Osteocyte (in vitro differentiated cells): ENCODE measurements at places on chromosomes 7 and 10.

GRCh38 chr7:150379441-150380379 lies 580 bp downstream of the ZNF775 start:
- no peaks in the 10 kb centered on the region for H3K27me3 ChIP-seq
- no peaks in the 10 kb centered on the region for H3K36me3 ChIP-seq
- H3K4me1 ChIP-seq: peaks cover 47% of the 10 kb centered on the region
- DNase-seq: no peak
- peak overlapping the region; percentile 74 for H3K27ac ChIP-seq

DNA sequence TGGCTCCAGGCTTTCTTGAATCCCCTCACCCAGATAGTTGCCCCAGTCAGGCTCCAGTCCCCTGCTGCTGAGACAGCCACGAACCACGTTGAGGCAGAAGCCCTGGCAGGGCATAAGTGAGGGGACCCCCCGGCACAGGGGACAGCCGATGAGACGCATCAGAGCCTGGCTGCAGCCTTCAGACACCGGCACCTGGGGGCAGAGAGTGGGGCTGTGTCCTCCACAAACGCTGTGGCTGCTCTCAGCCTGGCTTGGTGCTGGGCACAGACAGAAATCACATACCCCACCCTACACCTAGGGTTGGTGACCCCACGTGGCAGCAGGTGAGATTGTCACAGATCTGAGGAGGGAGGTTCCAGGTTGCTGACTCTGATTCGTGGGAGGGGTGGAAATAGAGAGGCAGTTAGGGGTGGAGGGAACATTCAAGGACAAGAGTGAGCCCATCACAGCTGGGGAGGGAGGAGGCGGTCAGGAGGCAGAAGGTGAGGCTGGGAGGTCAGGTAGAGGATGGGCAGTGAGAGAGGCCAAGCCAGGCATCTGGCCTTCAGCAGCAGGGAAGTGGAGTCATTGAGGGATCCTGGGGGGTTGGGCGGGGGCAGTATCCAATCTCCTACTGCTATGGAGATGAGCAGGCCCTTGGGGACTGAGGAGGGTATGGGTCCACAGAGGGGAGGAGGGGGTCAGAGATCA lies 3.2 kb downstream of the GPC2 start:
- peak overlapping the region; percentile 42 for H3K27ac ChIP-seq
- no peak for DNase-seq
- peaks cover 6% of the 10 kb centered on the region for H3K27me3 ChIP-seq
- no peak overlapping the region for H3K4me3 ChIP-seq
- peaks cover 19% of the 10 kb centered on the region for H3K4me1 ChIP-seq

DNA sequence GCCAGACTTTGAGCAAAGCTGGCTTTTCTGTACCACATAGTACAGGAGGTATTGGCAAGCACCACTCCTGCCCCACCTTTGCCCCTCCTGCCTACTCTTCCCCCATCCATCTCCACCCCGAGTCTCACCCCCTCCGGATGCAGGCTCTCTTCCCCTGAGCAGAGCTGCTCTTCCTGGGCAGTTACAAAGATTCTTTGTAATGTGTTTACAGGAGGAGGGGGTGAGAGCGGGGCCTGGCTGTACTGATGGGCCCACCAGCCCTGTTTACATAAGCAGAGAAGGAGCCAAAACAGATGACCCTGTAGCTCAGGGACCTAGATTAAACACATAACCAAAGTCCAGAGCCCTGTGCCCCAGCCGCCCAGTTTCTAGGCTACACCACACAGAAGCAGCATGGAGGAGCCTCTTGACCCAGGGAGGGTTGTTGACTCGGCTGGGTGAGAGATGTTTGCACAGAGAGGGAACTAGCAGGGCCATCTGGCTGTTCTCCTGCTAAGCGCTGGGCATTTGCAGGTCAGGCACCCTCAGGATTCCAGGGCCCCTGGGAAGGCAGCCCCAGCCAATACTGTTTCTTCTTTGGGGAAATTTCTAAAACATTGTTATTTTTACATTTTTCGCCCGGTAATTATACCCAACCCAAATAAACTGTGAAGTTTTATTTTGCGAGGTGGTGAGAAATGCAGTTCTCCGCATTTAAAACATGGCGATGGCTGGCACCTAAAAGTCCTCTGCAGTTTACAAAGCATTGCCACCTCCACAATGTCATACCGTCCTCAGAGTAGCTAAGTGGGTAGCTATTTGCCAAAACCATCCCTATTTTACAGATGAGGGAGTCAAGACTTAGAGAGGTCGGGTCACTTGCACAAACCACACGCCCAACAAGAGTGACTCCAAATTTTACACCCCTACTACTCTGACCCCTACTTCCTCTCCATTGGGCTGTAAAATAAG lies 11.4 kb upstream of the ZKSCAN1 start:
- peaks cover 15% of the 10 kb centered on the region for H3K27me3 ChIP-seq
- H3K36me3 ChIP-seq: no peaks in the 10 kb centered on the region
- H3K4me3 ChIP-seq: no peak overlapping the region
- no peak for DNase-seq
- peaks cover 8% of the 10 kb centered on the region for H3K4me1 ChIP-seq

DNA sequence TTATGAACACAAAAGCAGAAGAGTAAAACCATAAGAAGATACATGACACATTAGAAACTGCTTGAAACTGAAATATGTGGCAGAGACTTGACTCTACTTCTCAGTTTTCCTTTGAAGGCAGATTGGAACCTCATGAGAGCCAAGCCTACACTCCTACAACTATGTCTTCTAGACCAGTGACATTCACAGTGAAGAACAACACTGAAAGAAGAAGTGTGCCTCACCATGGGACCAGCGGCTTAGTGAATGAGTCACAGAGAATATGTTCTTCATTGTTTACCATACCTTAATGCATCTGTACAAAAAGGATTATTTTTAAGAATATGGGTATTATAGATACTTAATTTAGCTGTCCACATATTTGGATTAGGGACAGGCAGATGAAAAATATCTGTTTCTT lies 248.3 kb downstream of the CDC14C start:
- no peaks in the 10 kb centered on the region for H3K4me1 ChIP-seq
- no peak overlapping the region for H3K27ac ChIP-seq
- DNase-seq: no peak
- no peaks in the 10 kb centered on the region for H3K27me3 ChIP-seq
- no peaks in the 10 kb centered on the region for H3K36me3 ChIP-seq

DNA sequence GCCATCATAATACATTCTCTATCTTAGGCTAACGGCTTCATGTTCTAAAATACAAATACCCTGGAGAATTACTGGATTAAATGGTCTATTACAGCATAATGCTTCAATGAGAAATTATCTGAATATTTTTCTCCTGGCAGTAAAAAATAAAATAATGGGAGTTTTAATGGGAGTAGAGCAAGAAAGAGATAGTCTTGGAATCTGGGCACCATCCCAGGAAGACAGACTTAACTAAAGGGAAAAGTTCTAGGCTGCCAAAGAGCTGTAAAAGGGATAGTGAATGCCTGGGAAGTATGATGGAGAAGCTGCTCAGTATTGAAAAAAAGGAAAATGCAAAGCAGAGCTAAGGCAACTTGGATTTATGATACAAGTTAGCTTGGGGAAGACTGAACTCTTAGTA lies 12.1 kb upstream of the SYPL1 start:
- no peak overlapping the region for H3K4me3 ChIP-seq
- H3K27ac ChIP-seq: no peak overlapping the region
- no peaks in the 10 kb centered on the region for H3K36me3 ChIP-seq
- DNase-seq: no peak
- no peaks in the 10 kb centered on the region for H3K27me3 ChIP-seq

GRCh38 chr10:17406036-17406834 lies 48.2 kb downstream of the ST8SIA6 start:
- H3K4me3 ChIP-seq: no peak overlapping the region
- H3K4me1 ChIP-seq: no peaks in the 10 kb centered on the region
- H3K27me3 ChIP-seq: peaks cover 34% of the 10 kb centered on the region
- H3K36me3 ChIP-seq: no peaks in the 10 kb centered on the region

DNA sequence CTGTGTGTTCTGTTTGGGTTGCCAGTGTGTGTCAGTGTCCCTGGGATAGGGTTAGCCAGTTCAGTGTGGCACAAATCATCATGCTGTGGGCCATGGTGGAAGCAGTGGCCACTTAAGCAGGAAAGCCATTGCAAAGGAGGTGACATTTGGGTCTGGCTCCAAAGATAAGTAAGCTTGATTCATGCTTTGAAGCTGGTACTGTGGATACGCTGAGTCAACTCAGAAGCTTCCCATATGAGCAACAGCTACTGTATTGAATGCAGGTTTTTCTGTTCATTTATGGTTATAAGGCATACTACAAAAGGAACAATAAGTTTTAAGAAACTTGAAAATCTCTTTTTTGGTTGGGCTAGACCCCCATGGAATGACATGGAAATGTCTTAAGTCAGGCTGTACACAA lies 143.1 kb downstream of the BMPER start:
- no peak overlapping the region for H3K27ac ChIP-seq
- no peak for DNase-seq
- H3K4me3 ChIP-seq: no peak overlapping the region
- no peaks in the 10 kb centered on the region for H3K27me3 ChIP-seq
- H3K36me3 ChIP-seq: no peaks in the 10 kb centered on the region
- peaks cover 11% of the 10 kb centered on the region for H3K4me1 ChIP-seq

- no peaks in the 10 kb centered on the region for H3K36me3 ChIP-seq
- H3K27ac ChIP-seq: no peak overlapping the region
- H3K4me3 ChIP-seq: no peak overlapping the region
- H3K27me3 ChIP-seq: no peaks in the 10 kb centered on the region
Observed at GRCh38 chr7:123761729-123762128, 12.9 kb upstream of the WASL start.

- no peaks in the 10 kb centered on the region for H3K36me3 ChIP-seq
- peaks cover 14% of the 10 kb centered on the region for H3K4me1 ChIP-seq
- no peak overlapping the region for H3K27ac ChIP-seq
- DNase-seq: no peak
Observed at GRCh38 chr10:4086131-4086898, 301.3 kb upstream of the KLF6 start.

- no peak for DNase-seq
- no peaks in the 10 kb centered on the region for H3K27me3 ChIP-seq
- peaks cover 82% of the 10 kb centered on the region for H3K4me1 ChIP-seq
Observed at GRCh38 chr7:92765725-92766124, 70.6 kb downstream of the CDK6 start.

DNA sequence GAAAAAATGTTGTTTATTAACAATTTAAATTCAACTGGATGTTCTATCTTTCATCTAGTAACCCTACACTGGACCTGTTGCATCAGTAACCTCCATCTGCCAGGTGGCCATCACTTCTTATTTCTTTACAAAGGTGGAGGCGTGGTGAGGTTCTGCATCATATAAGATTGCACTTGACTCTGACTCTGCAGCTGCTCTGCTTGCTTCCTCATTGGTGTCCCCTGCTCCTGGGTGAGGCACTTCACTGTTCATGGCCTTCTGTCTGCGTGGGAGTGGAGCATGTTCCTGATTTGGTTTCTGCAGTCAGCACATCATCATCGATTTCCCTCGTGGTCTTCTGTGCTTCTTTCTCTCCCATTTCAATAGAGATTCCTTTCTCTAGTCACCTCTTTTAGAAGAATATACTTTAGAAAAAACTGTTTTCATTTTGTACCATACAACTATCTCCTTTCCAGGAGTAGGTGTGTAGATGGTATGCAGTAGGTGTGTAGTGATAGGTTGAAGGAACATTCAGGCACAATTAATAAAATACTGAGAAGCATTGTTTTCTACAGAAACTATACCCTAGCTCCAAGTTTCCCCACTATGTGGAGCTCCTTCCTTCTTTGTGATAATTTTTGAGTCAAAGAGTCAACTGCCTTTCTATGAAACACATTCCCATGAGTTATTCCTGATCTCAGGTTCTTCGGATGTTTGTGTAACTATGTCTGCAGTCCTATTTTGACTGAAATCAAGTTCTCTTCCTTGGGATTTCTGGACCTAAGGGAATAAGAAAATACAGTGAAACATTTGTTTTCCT lies 231.7 kb upstream of the CNTNAP2 start:
- no peaks in the 10 kb centered on the region for H3K36me3 ChIP-seq
- H3K27ac ChIP-seq: no peak overlapping the region
- DNase-seq: no peak
- no peak overlapping the region for H3K4me3 ChIP-seq
- H3K4me1 ChIP-seq: no peaks in the 10 kb centered on the region

DNA sequence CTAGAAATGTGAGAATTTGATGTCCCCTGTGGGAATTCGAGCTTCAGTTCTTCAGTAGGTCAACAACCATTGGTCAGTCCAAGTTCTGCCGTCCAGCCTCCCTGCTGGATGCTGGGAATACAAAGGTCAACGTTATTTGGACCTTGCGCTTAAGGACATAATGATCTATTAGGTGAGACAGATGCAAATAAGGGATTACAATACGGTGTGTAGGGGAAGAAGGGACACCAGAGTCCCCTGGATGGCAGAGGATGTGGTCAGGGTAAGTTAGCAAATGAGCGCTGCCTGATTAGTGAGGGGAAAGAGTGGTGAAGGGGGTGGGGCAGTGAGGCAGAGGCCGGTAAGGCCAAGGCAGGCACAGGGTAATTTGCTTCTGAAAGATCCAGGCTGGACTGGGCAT lies 16.2 kb downstream of the CCNY start:
- no peak overlapping the region for H3K4me3 ChIP-seq
- no peak for DNase-seq
- H3K36me3 ChIP-seq: no peaks in the 10 kb centered on the region
- H3K27me3 ChIP-seq: no peaks in the 10 kb centered on the region

GRCh38 chr7:128211626-128212025 lies 29.5 kb upstream of the LEP start:
- no peak overlapping the region for H3K4me3 ChIP-seq
- no peak overlapping the region for H3K27ac ChIP-seq
- H3K4me1 ChIP-seq: peaks cover 20% of the 10 kb centered on the region
- no peak for DNase-seq
